Astrocyte (in vitro differentiated cells and primary cell): ENCODE measurements at places on chromosomes 1 and 21. TPM values are rescaled to one million over a fixed set of nuclear protein-coding genes. Genes with fewer than 3 reads are reported as not detected.

Gene FCRL4
- 0.48 TPM in 1 of 2 replicates, not detected in the other for total RNA-seq

- DNase-seq = no peak
These were observed 544.4 kb downstream of the PLPP3 start for GRCh38 chr1:56034847-56035481.

Gene ITLN2
- total RNA-seq = not detected in 2 replicates

DNA sequence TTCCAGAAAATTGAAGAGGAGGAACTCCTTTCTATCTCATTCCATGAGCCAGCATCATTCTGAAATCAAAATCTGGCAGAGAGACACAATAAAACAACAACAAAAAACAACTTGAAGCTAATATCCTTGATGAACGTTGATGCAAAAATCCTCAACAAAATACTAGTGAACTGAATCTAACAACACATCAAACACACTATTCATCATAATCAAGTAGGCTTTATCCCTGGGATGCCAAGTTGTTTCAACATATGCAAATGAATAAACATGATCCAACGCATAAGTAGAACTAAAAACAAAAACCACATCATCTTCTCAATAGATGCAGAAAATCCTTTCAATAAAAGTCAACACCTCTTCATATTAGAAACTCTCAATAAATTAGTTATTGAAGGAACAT, 335.3 kb upstream of the BRINP3 start:
- DNase-seq = no peak

Gene PCAT6
- total RNA-seq = 5.4 and 5.7 TPM in 2 replicates

Gene FCRL6
- not detected in 2 replicates for total RNA-seq

Gene CYP4Z1
- not detected in 2 replicates for total RNA-seq

- peak; percentile 60 for DNase-seq
These were observed 950 bp upstream of the INKA2 start for GRCh38 chr1:111739925-111740765.
